Sciatic nerve (tissue), 2 donors: ENCODE measurements at places on chromosomes 2 and 18.
A peak's percentile ranks its signal among the peaks of the same experiment; 100 is the strongest.

- DNase-seq: peak; percentile 74
Measured at GRCh38 chr18:74598350-74599001, 806 bp downstream of the ZNF407 start.

GRCh38 chr2:3264010-3264744, 113.4 kb downstream of the EIPR1 start:
- no peak for DNase-seq

DNA sequence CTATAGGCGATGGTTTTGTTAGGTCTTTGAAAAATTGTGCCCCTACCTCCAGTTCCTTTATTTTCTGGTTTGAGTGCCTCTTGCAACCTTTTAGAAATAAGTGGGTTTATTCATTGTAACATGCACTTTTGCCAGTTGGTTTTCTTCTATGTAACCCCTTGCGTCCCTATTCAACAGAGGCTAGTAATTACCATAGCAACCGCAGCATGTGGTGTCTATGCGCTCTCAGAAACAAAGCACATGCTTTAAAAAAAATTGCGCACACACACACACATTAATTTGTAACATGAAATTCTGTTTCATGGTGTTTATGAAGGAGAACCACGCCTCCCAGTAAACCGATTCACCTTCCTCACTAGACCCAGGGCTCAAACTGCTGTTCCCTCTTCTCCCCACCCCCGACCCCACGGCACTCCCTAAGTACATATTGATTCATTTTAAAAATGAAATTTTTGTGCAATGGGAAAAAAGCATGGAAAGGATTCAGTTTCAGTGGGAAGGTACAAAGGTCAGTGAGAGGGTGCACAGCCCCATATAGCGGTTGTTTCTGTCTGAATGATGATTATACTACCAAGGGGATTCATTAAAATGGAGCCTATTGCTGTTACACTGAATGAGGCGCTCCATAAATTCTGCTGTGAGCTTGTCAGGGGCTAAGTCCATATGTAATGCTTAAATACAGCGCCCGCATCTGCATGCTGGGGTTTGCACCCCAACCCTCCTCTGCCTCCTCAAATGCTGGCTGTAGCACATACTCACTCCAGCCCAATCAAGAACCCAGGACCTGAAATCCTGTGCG, 206.9 kb downstream of the ICOS start:
- DNase-seq: no peak

- no peak for DNase-seq
Measured at GRCh38 chr18:25075783-25076182, 276.2 kb downstream of the ZNF521 start.

DNA sequence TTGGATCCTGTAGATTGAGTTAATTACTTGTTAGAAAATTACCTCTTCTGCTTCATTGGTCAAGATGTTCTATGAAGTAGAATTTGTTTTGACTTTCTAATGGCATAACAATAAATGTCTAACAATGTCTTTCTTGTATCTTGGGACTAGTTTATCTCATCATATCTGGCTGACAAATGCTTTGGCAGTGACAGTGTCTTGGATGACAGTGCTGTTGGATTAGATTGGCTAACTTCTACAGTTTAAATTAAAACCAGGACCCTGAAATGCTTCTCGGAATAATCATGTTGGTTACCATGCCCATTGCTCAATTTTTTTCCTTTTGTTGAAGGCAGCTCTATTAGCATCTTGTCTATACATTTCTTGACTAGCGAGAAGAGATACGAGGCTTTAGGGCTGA, 176.9 kb downstream of the PARD3B start:
- DNase-seq: no peak

DNA sequence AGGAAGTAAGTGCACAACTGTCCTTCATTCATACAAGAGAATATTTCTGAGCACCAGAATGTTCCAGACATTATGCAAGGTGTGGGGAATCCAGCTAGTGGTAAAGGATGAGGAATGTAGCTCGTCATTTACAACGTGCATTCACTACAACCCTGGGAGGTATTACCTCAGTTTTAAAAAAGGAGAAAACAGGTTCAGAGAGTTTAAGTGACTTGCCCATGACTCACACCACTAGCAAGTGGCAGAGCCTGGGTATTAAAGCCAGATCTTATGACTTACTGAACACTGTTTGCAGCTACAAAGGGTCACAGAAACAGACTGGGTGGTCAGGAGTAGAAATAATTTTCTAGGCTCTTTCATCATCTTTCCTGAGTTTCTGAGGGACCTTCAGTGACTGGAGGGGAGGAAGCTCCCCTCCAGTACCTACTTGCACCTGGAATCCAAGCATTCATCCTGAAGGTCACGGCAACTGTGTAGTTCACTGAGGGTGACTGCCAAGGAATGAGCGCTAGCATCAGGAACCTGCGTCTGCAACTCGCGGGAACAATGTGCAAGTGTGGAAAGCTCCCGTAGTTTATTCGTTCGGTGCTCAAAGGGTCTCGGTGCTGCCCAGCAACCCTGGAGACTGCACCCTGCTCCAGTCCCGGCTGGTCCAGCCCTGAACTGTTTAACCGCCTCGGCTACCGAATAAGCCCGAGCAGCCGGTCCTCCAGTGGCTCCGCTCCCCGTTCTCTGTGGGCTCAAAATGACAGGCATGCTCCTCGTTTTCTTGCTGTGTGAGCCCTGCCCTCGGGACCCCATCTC, 647 bp downstream of the CCDC121 start:
- no peak for DNase-seq

DNA sequence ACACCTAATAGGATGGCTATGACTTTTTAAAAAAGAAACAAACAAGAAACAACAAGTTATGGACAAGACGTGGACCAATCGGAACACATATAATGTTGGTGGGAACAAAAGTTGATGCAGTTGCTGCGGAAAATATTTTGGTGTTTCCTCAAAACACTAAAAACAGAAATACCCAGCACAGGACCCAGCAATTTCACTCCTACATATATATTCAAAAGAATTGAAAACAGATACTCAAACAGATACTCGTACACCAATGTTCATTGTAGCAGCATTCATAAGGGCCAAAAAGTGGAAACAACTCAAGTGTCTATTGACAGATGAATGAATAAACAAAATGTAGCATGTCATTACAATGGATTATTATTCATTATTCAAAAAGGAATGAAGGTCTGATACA, 12.1 kb downstream of the CCDC141 start:
- no peak for DNase-seq

- no peak for DNase-seq
Measured at GRCh38 chr2:85242321-85242720, 85.5 kb downstream of the TGOLN2 start.

GRCh38 chr2:45009928-45010701, 863 bp upstream of the SIX2 start:
- DNase-seq: peak; percentile 90

DNA sequence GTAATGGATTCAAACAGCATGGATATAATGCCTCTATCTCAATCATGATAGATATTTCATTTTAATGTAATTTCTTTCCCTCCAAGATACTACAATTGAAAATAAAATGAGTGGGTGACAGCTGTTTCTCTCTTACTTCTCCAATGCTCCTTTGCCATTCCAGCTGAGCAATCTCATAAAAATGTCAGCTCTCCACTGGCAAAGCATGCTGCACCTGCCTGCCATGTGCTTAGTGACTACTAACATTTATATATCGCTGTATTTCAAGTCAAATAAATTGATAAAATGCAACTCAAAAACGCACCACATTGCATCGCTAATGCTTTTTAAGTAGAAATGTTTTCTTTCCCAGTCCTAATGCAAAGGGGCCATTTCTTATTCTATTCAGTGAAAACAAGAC, 1093.9 kb downstream of the CBLN2 start:
- DNase-seq: no peak

DNA sequence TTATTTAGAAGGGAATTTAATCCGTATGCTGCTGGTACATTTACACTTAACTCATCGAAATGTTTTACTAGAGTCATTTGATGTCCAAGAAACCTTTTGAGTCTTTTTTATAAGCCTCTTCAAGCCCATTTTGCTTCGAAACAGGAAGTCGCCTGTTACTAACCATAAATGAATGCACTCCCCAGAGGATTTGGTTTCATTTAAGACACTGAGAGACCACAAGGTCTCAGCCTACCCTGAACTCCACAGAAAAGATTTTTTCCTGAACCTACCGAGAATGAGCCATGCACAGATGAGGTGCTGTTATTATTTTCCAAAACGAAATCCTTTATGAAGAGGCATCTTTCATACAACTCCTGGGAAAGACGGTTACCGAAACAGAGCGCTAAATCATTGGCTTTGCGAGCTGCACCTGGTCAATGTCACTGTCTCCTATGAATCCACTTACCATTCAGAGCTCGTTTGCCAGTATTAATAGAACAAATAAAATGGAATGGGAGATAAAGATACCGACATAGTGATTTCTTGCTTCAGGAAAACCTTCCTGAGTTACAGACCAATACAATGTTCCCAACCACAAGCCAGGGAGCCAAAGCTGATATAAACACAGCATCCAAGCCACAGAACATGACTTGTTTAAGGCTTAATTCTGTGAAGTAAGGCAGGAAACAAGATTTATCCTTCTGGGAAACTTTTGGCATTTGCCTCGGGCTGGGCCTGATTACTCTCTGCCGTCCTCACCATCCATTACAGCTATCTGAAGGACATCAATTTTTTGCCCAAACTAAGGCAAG, 382.1 kb downstream of the OSR1 start:
- no peak for DNase-seq

- no peak for DNase-seq
Measured at GRCh38 chr2:71721362-71721665, 268.0 kb downstream of the DYSF start.

DNA sequence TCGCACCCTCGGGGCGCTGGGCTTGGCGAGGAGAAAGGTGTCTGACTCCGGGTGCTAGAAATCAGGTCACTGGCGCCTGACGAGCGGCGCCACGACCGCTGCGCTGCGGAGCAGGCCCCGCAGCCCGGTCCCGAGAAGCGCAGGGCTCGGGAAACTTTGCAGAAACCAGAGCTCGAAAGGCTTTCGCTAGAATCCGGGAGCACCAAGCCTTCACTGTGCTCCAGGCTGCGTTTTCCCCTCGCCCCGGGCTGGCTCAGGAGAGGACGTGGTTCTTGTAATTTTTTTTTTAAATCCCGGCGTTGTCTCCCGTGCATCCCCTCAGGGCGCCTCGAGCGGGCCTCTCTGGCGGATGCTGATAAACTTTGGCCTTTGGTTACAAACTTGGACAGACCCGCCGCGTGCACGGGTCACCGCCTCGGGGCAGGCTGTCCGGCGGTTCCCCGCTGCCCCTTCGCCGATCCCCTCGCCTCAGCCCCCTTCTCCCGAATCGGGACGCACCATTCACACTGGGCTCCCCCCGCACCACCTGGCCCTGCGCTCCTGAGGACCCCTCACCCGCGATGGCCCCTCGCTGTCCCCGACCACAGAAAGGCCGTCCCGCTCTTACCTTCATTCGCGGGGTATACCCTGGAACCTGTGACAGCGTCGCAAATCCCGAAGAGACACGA, 419 bp downstream of the EPHA4 start:
- DNase-seq: peak; percentile 67

DNA sequence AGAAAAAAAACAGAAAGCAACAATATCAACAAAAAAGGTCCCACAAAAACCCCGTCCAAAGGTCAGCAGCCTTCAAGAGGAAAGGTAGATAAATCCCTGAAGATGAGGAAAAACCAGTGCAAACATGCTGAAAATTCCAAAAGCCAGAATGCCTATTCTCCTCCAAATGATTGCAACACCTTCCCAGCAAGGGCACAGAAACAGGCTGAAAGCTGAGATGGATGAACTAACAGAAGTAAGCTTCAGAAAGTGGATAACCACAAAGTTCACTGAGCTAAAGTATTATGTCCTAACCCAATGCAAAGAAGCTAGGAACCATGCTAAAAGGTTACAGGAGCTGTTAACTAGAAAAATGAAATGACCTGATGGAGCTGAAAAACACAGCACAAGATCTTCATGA, 226.4 kb upstream of the DSEL start:
- DNase-seq: no peak

DNA sequence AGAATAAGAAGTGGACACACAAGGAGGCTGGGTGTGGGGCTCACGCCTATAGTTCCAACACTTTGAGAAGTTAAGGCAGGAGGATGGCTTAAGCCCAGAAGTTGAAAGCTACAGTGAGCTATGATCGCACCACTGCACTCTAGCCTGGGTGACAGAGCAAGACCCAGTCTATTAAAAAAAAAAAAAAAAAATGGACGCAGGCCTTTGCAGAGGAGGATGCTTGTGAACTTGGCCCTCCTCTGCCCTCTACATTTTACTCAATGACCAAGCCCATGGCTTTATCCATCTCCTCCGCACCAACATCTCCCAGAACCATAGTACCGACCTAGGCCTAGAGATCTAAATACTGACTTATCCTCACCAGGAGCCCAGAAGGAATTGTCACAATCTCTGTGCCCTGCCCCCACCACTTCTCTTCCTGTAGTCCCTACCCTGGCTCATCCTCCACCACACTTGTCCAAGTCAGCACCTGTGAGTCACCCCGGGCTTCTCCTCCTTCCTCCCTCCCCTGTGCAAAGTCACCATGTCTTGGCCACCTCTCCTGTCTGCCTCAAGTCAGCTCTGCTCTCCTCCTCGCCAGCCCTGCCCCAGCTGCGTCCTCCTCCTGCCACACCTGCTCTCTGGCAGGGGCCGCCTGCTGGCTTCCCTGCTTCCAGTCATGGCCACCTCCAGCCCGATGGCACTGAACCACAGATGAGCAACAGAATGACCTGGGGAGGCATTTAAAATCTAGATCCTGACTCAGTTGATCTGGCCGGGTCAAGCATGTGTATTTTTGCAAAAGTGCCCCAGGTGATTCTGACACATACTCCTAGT, 35.8 kb upstream of the ASPRV1 start:
- peak; percentile 42 for DNase-seq

DNA sequence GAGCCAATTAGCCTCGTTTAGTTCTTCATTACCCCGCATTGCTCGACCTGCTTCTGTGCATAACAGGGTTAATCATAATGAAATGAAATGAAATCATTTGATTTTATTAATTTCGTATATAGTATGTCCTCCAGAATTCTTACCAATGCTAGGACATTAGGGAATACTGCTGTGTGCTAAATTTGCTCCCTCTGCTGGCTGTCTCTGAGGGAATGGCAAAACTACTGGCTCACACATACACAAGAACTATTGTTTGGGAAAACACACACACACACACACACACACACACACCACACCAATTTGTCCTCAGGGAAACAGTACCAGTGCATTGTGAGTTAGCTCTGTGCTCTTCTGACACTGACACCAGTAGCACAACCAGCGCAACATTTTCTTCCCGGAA, 273.3 kb upstream of the TCF4 start:
- no peak for DNase-seq

DNA sequence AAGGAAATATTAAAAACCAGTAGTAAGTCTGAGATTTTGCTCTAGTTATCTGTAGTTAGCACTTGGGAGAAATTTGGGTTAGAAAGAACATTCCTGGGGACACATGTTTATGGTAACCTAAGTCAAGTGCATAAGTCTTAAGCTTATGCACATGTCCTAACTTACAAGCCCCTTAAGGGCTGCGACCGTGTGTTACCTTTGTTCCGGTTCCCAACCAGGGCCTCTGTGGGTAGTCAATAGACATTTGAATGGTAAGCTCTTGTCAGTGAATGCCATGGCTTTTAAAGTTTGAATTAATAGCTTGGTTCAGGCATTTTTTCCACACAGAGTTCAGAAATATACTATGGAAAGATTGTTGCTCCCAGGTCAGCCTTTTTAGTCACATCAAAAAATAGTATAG, 64.7 kb upstream of the CWC22 start:
- no peak for DNase-seq

GRCh38 chr2:174773215-174773614, 8.9 kb upstream of the CHRNA1 start:
- no peak for DNase-seq
